ENCODE measurements at places on chromosomes 4 and X.

DNA sequence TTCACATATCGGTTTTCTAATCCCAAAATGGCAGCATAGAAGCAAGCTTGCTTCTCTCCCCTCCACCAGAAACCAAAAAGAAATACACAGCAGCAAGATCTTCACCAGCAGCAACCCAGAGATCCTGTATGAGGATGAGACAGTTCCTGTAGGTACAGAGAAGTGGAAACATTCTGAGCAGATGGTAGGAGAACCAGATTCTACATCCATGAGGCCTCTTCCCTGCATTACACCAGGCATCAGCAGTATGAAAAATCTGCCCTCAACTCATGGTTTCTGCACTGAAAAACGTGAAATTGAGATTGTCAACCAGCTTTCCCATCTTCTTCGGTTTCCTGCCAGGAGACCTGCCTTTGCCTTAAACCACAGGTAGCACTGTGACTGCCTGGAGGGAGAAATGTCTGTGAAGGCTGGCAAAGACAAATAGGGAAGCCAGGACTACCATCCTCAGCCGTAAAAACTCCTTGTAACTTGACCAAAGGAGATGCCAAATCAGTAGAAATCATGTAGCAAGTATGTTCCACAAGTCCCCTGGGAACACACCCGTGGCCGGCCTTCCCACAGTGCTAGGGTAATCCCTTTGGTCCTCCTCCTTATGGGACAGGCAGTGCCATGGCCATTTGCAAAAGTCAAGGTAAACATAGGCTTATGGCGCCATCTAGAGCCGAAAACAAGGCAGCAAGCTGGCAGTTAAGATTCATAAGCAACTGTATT lies 24.0 kb upstream of the MTHFD2L start:
- DNase-seq, result peak; percentile 39

- no peak for DNase-seq
These were observed 2.4 kb downstream of the WDR44 start for GRCh38 chrX:118348186-118348810.

DNA sequence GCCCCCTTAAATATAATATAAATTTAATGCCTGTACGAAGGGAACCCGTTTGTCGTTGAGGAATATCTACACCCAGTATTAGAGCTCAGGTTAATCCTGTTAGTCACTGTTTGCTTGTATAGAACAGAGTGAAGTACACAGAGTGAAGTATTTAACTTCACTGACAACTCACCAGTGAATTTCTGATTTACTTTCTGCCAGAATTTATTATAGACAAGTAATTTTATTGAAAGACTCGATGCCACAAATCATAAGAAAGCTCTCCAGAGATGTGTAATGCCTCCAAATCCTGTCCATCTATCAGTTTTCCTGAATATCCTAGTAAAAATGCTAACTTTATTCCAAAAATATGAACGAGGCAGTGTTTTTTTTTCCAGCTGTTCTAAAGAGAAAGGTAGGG lies 1.6 kb downstream of the GAB1 start:
- no peak for DNase-seq

DNA sequence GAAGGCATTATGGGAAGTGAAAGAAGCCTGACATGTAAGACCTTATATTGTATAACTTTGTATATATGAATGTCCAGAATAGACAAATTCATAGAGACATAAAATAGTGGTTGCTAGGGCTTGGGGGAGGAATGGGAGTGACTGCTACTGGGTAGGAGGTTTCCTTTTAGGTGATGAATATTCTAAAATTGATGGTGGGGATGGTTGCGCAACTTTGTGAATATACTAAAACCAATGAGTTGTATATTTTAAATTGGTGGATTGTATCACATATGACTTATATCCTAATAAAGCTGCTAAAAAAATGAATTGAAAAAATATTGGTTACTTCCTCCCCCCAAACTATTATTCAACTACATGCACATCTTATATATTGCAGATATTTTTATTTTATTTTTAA lies 70.0 kb downstream of the UCHL1 start:
- no peak for DNase-seq

DNA sequence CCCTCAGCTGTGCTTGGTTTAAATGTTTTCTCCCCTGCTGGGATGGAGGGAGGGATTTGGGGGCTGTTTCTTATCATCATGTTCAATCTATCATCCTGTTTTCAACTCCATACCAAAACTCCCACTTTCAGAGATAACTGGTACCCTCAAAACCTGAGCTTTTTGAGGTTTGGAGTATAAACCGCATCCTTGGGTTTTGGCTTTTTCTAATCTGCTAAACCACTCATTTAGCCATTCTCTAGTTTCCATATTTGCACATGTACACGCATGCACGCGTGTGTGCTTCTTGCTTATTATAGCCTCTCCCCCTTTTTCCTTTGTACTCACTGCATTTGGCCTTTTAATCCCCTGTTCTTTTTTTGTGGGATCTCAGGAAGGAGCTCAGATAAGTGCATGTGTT lies 116.7 kb upstream of the TEX13D start:
- no peak for DNase-seq

DNA sequence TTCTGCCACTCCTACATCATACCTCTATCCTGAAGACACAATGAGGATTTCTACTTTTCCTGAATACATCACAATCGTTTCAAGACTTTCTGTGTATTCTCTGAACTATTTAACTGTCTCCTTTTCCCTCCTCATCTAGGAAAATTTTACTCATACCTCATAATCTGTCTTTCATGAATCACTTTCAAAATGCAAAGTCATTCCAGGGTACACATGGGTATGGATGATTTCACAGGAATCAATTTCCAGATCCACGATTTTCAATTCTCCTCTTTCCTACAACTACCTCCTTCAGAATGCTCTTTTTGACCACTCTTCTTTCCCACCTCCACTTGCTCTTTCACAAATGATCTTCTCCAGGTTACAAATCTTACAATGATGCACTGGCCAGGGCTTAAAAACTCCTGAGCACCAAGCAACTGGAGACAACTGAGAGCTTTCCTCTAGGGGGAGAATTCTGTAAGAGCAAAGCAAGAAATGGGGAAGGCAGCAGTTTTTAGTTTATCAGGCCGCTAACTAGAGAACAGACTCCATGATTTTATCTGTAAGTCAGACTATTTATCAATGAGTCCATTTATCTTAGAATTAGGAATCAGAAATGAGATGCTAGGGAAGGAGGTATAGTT lies 116.4 kb downstream of the PPP3CA start:
- no peak for DNase-seq

GRCh38 chrX:123909523-123909922 lies 49.7 kb downstream of the XIAP start:
- no peak for DNase-seq

DNA sequence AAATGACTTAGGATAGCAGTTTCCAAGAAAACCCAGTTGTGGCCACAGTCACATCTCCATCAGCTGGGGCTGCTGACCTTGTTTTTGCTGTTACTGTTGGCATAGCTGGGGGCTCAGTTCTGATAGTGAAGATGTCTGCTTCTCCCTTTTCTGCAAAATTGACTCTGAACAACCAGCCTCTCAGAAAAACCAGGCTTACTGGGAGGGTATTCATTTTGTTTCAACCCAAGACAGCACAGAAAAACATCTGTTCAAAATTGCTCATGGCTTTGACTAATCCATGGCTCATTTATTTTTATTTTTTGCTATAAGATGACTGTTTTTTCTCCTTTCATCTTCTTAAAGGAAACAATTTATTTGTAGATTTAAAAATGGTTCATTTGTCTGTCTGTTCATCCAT lies 53.1 kb downstream of the RASL11B start:
- no peak for DNase-seq

- DNase-seq, result no peak
These were observed 88.9 kb downstream of the NHSL2 start for GRCh38 chrX:71999535-71999934.

GRCh38 chr4:26862381-26862915 lies 1.8 kb downstream of the STIM2 start:
- DNase-seq, result no peak

DNA sequence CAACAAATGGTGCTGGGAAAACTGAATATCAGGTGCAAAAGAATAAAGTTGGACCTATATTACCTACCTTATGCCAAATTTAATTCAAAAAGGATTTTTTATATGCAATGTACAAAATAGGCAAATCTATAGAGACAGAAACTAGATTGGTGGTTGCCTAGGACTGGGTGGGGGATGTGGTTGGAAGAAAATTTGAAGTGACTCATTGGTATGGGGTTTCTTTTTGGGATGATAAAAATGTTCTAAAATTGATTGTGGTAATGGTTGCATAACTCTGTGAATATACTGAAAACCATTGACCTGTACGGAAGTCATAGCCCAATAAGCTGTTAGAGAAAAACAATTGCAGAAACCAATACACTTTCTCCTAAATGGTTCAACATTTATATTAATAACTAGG lies 72.1 kb downstream of the COL4A5 start:
- no peak for DNase-seq

DNA sequence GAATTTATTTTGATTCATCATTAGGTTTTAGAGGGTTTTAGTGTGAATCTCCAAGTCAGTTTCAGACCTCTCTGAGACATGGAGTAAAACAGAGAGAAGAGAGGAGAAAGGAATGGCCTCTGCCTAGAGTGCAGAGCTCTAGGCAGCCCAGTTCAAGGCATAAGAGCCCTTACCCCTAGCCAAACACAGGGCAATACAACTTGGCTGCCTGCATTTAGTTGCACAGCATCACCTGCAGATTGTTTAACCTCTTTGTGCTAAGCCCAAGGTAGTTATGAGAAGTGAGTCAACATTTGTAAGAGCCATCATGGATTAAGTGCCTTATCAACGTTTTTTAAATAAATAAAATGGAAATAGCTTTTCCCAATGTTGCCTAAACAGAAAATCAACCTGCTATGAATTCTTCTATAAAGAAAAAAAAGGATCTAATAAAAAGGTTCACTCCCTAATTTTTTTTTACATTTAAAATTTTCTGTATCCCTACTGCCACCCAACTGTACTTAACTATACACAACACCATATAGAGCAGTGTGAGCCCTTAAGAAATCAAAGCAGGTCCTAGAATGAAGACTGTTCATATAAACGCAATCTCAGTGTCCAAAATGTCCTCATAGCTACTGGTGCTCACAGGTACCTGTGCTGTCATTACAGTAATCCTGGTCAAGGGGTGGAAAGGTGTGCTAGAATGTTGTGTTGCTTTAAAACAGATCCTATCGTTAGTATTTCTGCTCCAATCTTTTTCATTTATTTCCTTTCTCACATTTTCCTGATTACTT lies 36.0 kb downstream of the PF4 start:
- DNase-seq, result no peak

DNA sequence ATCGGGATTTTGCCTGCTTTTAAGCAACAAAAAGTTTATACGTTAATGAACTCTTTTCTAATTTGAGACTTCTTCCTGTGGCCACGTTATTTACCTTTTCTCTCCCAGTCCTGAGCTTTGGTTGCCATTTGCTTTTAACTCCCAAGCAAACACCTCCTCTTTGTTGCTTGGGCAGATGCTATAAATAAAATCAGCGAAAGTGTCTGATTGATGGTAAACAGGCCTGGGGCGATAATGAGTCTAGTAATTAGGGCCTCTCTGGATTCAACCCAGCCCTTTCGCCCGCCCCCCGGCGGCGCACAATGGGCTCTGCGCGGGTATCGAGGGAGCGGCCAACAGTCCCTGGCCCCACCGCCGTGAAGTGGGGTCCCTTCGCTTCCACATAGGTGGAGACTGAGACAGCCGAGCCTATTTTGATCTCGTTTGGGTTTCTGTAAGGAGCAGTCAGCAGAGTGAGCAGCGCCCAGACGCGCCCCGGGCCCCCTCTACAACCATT lies 790 bp downstream of the CLGN start:
- no peak for DNase-seq

DNA sequence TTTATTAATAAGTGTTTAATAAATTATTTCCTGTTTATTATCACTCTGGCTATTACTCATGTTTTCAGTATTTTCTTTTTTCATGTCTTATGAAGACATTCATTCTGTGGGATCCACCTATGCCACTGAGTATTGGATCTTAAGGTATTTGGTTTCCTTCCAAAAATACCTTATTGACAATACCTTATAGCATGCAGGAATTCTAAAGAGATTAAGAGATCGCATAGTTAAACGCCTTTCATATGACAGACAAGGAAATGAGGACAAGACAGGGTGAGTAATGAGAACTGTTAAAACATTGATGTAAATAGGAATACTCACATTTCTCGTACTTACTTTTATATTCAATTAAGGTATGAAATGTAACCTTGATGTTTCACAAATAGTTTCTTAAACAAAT lies 38.2 kb upstream of the TMPRSS11B start:
- no peak for DNase-seq

- no peak for DNase-seq
These were observed 223.2 kb upstream of the FAT4 start for GRCh38 chr4:125091541-125091940.

DNA sequence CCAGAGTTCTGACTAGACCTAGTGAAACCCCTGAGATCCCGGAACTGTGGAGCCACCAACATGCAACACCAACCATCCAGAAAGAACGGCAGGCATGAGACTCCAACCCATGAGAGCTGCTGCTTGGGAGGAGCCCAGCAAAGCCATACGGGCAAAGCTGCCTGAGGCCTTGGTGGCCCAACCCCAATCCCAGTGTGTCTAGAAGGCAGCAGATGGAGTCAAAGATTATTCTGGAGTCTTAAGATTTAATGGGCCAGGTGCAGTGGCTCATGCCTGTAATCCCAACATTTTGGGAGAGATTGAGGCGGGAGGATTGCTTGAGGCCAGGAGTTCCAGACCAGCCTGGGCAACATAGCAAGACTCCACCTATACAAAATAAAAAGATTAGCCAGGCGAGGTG lies 49.2 kb upstream of the PDK3 start:
- DNase-seq, result no peak

DNA sequence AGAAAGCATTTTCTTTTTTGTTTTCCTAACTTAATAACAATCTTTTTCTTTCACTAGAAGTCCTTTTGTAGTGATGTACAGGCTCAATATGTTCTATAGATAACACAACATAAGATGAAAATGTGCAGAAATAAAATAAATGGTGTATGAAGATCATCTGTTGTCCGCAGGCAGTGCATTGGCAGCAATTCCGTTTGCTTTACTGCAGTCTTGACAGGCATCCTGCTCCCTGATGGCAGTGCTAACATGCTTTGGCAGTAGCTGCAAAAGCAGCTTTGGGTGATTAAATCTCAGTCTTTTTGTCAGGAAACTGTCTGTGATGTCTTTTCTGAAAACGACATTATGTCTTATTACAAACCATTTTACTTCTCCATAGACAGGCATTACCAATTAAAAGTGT lies 131.4 kb downstream of the TRAM1L1 start:
- DNase-seq, result no peak

- DNase-seq, result no peak
These were observed 40.2 kb upstream of the GRID2 start for GRCh38 chr4:92263575-92263974.

DNA sequence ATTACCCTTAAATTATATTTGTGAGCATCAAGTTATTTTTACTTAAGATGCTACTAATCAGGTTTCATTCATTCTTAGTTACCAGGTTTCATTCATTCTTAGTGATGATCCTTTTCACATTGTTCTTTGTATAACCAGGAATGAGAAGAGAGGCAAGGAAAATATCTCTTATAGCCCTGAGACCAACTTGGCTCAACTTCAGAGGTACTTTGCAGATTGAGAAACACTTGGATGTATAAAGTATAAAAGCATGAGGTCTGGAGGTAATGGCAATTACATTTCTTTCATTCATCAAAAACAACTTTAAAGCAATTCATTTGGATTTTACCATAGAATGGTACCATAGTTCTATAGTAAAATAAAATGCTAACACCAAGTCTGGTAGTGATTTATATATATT lies 231.0 kb downstream of the PRDM5 start:
- DNase-seq, result no peak

- DNase-seq, result no peak
These were observed 51.5 kb downstream of the SEL1L3 start for GRCh38 chr4:25811374-25811690.

- DNase-seq, result no peak
These were observed 659.2 kb upstream of the PITX2 start for GRCh38 chr4:111282035-111282434.
